ENCODE measurements at places on chromosomes 5 and 9. TPM values are rescaled to one million over a fixed set of nuclear protein-coding genes. Genes with fewer than 3 reads are reported as not detected.
A peak's percentile ranks its signal among the peaks of the same experiment; 100 is the strongest.

DNA sequence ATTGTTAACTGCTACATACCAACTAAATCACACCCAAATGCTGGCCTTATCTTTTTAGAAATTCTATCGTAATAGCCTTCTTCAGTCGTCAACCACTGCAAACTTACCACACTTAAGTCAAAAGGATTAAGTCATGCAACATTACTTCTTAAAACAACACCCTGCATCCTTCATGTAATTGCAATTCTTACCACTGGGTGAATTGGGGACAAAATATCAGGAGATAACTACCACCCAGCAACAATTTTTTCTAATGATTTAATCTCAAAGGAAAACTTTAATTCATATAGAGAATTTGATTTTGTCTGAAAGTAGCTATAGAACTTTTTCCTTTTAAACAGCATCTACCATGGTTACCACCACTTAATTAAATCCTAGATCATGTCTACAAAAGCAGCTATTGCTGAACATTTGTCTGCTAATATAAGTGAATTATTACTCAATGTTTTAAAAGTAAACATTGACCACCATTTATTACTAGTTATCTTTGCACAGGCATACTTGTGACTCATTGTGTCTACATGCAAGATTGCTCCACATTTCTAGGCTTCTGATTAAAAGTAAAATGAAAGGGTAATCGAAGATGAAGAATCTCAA is 10.5 kb downstream of the MLLT3 start:
- peaks cover 39% of the 10 kb centered on the region for H3K4me1 ChIP-seq
- H3K27me3 ChIP-seq = no peaks in the 10 kb centered on the region
- peak overlapping the region; percentile 81 for H3K27ac ChIP-seq

DNA sequence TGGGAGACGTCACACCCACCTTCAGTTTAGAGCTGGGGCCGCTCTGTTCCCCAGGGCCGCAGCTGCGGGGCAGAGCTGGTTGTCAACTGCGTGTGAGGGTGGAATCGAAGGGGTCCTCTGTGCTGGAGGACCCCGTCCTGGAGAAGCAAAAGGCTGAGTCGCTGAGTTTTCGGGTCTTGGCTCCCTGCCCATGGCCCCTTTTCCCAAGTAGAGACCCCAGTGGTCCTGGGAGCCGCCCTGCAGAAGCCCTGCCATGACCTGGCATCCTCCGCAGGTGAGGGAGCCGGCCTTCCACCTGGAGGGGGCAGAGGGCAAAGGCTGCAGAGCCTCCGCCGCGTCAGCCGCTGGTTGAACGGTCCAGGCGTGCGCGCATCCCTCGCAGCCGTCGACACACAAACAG is 90.4 kb upstream of the COL5A1 start:
- DNase-seq = no peak
- H3K36me3 ChIP-seq = no peaks in the 10 kb centered on the region
- peaks cover 14% of the 10 kb centered on the region for H3K4me1 ChIP-seq
- H3K4me3 ChIP-seq = no peak overlapping the region
- no peaks in the 10 kb centered on the region for H3K27me3 ChIP-seq

- no peak overlapping the region for H3K4me3 ChIP-seq
- H3K4me1 ChIP-seq = peaks cover 7% of the 10 kb centered on the region
- no peak for DNase-seq
- H3K27me3 ChIP-seq = no peaks in the 10 kb centered on the region
Measured at GRCh38 chr9:112494153-112494552, 7.5 kb downstream of the KIAA1958 start.

GRCh38 chr5:33023649-33024048 is 312.5 kb downstream of the NPR3 start:
- no peak overlapping the region for H3K27ac ChIP-seq
- no peak overlapping the region for H3K4me3 ChIP-seq
- DNase-seq = no peak
- no peaks in the 10 kb centered on the region for H3K27me3 ChIP-seq
- H3K36me3 ChIP-seq = no peaks in the 10 kb centered on the region

DNA sequence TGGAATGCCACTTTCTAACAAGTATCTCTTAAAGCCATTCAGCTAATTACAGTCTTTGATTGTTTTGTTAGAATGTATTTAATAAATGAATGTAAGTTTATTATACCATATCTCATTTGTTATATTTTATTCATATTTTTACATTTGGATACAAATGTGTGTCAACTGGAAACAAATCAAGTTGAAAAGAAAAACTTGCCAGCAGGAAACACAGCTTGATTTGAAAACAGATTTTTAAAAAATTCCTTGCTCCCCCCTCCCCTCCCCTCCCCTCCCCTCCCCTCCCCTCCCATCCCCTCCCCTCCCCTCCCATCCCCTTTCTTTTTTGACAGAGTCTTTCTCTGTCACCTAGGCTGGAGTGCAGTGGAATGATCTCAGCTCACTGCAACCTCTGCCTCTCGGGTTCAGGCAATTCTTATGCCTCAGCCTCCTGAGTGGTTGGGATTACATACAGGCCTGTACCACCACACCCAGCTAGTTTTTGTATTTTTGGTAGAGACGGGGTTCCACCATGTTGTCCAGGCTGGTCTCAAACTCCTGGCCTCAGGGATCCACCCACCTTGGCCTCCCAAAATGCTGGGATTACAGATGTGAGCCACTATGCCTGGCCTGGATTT is 227.6 kb downstream of the WDR70 start:
- no peaks in the 10 kb centered on the region for H3K36me3 ChIP-seq
- H3K4me3 ChIP-seq = no peak overlapping the region
- H3K27ac ChIP-seq = no peak overlapping the region
- no peaks in the 10 kb centered on the region for H3K27me3 ChIP-seq
- DNase-seq = no peak

GRCh38 chr5:133393776-133394476 is 218.4 kb downstream of the FSTL4 start:
- DNase-seq = no peak
- H3K4me1 ChIP-seq = no peaks in the 10 kb centered on the region
- no peaks in the 10 kb centered on the region for H3K36me3 ChIP-seq
- H3K27me3 ChIP-seq = no peaks in the 10 kb centered on the region
- no peak overlapping the region for H3K4me3 ChIP-seq
- H3K27ac ChIP-seq = no peak overlapping the region

DNA sequence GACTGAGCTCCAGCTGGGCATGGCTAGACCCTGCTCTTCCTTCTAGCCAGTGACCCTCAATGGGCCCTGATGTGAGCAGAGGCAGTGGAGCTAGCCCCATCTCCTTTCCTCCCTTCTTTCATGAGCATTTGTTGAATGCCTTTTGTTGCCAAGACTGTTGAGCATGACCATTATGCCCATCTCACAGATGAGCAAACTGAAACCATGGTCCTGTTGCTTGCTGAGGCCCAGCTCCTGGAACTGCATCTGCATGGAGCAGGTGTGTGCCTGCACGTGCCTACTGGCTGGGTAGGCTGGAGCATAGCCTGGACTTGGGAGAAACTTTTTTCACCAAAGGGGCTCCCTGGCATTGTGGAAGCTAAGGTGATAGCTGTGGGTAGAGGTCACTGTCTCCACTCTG is 3.0 kb upstream of the WNK2 start:
- no peak overlapping the region for H3K27ac ChIP-seq
- peaks cover 5% of the 10 kb centered on the region for H3K4me1 ChIP-seq
- no peaks in the 10 kb centered on the region for H3K27me3 ChIP-seq

- H3K36me3 ChIP-seq = no peaks in the 10 kb centered on the region
- no peak overlapping the region for H3K4me3 ChIP-seq
- no peaks in the 10 kb centered on the region for H3K27me3 ChIP-seq
- DNase-seq = no peak
- no peak overlapping the region for H3K27ac ChIP-seq
- H3K4me1 ChIP-seq = no peaks in the 10 kb centered on the region
Measured at GRCh38 chr5:83026930-83027687, 50.1 kb downstream of the TMEM167A start.

The PGM5 gene
- 90.2 TPM for total RNA-seq

The MEIKIN gene
- not detected for total RNA-seq

The EPB41L4B gene
- 11.2 TPM for total RNA-seq

All from PC-3 (cell line).